ENCODE measurements at places on chromosomes 1 and 21.

- DNase-seq: peak; percentile 54
These were observed at the start of gene IGSF9 for GRCh38 chr1:159945483-159946241. Gene IGSF9 (minus strand): TSS chr1:159945613. CDS start chr1:159943454, 2,159 bp downstream.

DNA sequence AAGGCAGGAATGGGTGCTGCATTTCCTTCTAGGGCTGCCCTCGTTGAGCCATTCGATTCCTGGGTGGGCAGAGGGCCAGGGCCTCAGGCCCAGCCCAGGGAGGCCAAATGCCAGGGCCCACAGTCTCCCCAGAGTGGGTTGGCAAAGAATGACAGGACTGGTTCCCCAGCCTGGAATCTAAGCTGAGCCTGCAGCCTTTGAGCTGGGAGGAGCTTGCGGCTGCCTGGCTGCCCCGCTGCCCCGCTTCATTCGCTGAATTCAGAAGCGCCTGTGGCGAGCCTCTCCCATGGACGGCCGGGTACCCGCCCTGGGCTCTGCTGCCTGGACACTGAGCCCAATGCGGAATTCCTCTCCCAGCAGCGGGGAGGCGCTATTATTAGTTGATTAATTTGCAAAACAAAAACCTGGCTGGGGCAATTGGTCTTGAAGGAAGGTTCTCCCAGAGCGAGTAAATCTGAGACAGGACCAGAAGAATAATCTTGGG lies 32.3 kb upstream of the TARDBP start:
- DNase-seq: peak; percentile 61

DNA sequence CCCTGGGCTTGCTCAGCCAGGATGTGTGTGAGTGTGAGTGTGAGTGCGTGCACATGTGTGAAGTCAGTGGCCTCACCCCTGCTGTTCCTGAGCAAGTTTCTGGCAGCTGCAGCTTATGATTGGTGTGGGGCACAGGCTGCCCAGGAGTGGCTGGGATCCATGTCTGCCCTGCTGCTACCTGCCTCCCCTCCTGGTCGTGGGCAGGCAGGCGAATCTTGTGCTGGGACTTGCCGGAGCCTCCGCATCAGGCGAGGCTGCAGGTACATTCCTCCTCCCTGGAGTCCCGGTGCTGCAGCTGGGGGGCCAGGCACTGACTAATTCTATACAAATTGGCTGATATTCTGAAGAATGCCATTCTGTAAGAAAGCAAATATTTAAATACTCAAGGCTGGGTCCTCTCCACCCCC lies 85.6 kb upstream of the WNT4 start:
- peak; percentile 13 for DNase-seq

DNA sequence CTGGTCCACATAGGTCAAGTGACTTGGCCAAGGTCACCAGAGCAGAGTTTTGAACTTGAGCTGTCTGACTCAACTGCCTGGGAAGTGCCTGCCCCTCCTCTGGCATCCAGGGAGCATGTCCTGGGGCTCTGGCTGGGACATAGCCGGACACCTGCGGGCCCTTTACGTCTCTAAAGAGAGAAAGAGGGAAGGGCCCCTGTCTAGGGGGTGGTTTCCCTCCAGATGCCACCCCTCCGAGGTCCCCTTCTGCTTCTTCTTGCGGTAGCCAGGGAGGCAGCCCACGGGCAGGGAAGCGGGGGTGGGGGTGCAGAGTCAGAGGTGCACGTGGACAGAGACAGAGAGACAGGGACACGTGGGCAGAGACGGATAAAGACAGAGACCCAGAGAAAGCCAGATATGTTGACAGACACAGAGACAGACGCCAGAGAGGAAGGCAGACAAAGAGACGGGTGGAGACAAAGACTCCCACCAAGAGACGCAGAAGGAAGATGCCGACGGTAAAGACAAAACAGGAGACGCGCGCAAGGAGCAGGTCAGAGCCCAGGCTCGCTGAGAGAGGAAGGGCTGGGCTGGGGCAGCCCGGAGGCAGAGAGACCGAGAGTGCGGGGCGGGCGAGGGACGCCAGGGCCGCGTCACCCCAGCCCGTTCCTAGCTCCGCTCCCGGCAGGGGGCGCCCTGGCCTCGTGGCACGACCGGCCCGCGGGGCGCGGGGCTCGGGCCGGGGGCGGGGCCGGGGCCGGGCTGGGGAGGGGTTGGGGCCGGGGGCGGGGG lies 458 bp upstream of the ALPL start:
- no peak for DNase-seq

DNA sequence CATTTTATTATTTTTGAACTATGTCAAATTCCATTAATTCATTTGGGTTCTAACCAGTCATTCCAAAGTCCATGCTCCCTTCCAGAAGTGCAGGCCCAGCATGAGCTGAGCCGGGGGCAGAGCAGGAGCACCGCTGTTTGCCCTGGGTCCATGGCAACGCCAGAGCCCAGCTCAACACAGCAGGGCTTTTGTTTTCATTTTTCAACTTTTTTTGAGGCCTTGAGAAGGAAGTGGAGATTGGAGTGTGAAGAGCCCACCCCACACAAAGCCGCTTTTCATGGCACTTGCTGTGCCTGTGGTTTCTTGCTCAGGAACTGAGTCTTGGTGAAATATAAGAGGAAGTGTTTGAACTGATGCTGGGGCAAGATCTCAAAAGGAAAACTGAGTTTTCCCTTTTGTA lies 13.2 kb upstream of the PRMT2 start:
- DNase-seq: no peak

GRCh38 chr21:36636016-36636415 lies 62.9 kb upstream of the SIM2 start:
- DNase-seq: peak; percentile 17

DNA sequence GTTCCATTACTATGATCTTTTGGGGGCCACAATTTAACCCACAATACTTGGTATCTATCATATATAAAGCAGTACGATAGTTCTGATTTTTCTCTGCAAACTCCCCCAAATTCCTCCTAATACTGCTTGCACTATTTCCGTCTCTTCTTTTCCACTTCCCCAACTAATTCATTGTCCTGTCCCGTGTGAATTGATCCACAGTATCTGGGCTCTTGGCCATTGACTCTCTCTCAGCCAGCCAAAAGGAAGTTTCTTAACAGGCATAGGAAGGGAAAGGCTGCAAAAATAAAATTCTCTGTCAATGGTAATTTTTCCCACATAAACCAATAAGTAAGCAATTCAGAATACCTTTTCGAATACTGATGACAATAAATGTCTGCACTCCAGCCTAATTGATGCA lies 91.7 kb upstream of the DSCAM start:
- no peak for DNase-seq

DNA sequence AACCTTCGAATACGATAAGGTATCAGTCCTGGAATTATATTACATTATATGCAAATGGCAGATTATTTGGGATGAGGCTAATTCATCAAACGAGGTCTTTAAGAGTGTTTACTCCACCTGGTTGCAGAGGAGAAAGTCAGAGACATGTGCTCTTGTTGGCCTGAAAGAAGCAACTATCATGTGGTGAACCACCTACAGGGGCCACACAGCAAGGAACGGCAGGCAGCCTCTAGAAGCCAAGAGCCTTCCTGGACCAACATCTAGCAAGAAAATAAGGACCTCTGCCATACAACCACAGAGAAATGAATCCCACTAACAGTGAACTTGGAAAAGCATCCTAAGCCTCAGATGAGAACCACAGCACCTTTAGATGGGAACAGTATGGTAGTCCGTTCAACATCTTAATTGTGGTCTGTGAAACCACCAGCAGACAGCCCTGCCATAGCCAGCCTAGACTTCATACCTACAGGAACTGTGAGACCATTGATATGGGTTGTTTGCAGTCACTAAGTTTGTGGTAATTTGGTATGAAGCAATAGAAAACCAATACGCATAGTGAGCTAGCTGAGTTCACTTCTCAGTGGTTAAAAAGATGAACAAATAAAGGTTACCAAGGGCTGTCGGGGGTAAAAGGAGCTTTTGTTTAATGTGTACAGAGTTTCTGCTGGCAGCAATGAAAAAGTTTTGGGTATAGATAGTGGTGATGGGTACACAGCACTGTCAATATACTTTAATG lies 345.7 kb upstream of the RUNX1 start:
- peak; percentile 56 for DNase-seq

GRCh38 chr1:26666855-26667254 lies 29.0 kb upstream of the ARID1A start:
- DNase-seq: peak; percentile 82

GRCh38 chr1:41448821-41449220 lies 35.7 kb downstream of the EDN2 start:
- DNase-seq: no peak

GRCh38 chr1:5857508-5858090 lies 134.6 kb downstream of the NPHP4 start:
- no peak for DNase-seq

GRCh38 chr21:36628761-36629460 lies 70.0 kb upstream of the SIM2 start:
- no peak for DNase-seq

- DNase-seq: peak; percentile 49
These were observed 51.0 kb downstream of the CASQ2 start for GRCh38 chr1:115717541-115717940.

DNA sequence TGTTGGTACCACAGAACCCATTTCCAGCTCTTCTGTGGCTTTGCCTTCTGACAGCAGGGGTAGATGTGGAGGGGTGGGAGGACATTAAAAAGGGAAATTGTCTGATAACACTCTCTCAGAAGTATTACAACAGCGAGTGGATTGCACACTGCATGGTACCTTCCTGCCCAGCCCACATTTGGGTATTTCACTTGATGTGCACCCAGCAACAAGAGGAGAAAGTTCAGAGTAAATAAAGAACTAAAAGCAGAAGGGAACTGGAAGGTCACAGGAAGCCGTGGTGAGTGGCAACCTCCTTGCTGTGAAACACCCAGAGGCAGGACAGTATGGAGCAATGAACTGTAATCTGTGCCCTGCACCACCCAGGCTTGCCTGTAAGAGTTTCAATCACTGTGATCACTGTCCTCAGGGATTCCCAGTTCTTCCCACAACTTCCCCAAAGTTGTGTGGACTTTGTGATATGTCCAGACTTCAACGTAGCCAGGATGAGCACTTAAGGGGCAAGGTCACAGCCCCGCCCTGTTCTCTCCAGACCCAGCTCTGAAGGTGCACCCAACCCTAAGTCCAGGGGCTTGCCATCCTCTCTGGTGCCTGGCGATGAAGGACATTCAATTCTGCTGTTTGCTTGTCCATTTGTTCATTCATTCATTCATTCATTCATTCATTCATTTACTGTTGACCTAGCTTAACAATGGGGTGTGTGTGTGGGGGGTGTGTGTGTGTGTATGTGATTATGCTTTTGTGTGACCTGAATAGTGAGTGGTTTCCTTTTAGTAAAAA lies 18.7 kb upstream of the F5 start:
- no peak for DNase-seq

DNA sequence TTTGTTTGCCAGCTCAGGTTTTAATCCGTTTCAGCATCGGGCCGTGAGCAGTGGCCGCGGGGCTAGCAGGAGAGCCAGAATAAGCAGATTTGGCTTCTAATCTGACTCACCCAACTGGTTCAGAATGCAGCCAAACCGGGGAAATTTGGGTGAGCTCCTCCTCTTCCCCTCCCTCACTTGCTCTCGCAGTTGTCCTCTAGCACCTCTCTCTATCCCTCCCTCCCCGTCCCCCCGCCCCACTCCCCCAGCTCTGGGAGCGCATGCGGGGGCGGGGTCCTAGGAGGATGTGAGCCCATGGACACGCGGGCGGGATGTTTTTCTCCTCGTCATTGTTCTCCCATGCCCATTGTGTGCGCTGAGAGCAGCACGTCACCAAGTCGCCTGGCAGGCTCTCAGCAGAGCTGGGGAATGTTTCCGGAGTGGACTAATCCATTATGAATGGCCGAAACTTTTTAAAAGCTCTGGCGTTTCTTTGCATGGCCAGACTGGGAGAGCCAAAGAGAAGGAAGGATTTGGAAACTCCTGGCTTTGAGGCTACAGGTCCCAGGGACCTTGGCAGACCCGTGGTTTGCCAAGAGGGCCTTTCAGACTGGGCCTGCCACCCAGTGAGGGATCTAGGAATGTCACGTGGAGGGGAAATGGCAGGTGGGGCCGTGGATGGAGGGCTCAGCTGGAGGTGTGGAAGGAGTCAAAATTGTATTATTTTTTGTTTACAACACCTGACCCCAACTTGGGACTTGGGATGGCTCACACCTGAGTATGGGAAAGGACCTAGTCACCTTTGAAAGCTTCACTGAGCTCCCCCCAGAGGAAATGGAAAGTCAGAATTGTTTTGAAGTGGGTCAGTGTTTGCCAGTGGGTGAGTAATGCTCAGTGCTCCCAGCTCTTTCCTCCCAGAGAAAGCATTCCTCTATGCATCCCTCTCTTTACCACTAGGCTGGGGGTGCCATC lies 39.2 kb downstream of the CDK18 start:
- DNase-seq: peak; percentile 45

DNA sequence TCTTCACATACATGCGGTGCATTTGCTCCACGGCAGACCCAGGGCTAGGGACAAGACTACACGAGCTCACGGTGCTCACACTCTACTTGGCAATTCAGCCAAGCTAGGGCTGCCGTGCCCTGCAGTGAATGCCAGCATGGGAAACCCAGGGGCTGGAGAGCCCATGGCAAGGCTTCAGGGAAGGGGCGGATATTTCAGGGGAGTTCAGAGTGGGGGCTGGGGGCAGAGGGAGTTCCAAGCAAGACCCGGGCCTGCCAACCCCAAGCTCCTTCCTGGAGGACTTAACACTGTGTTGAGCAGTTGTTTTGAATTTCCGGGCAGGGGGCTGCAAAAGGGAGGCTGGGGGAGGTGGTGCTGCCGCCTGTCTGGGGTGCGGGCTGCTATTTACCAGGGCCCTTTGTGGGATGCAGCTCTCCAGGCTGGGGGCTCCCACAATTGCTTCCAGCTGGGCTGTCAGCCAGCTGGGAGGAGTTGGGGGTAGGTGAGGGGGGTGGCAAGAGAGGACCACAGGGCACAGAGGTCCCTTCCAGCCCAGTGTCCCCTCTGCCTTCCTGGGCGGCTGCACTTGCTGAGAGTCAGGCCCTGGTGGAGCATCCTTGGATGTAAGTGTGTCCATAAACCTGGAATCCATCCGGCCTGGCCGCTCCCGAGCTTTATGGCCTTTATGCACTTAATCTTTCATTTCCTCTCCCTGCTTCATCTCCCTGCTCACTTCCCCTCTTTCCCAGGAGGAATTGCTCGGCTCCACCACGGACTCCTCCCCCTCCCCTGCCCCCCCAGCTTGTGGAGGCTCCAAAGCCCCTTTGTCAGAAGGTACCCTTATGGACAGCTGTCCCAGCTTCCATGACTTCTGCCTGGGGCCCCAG lies 55.8 kb upstream of the SSBP3 start:
- DNase-seq: no peak

GRCh38 chr1:192787914-192788585 lies 20.8 kb upstream of the RGS2 start:
- peak; percentile 78 for DNase-seq
